ENCODE measurements at places on chromosomes 13 and 19. TPM values are rescaled to one million over a fixed set of nuclear protein-coding genes. Genes with fewer than 3 reads are reported as not detected.

- no peaks in the 10 kb centered on the region for H3K27me3 ChIP-seq
- H3K27ac ChIP-seq = no peak overlapping the region
- H3K36me3 ChIP-seq = no peaks in the 10 kb centered on the region
- DNase-seq = no peak
- no peak overlapping the region for H3K4me3 ChIP-seq
Observed at GRCh38 chr13:70430256-70430655, 322.0 kb upstream of the KLHL1 start.

GRCh38 chr13:25300861-25301346 lies 521 bp upstream of the NUP58 start:
- H3K4me3 ChIP-seq = peak overlapping the region; percentile 88
- peaks cover 3% of the 10 kb centered on the region for H3K27me3 ChIP-seq
- peaks cover 28% of the 10 kb centered on the region for H3K4me1 ChIP-seq

The ZNF850 gene
- total RNA-seq = 2.8 TPM

GRCh38 chr19:1452802-1453524 lies 3.0 kb downstream of the APC2 start:
- peaks cover 7% of the 10 kb centered on the region for H3K4me1 ChIP-seq
- no peak overlapping the region for H3K27ac ChIP-seq
- H3K4me3 ChIP-seq = no peak overlapping the region
- peaks cover 98% of the 10 kb centered on the region for H3K27me3 ChIP-seq
- no peaks in the 10 kb centered on the region for H3K36me3 ChIP-seq

Data from upper lobe of right lung (tissue), 1 donor.